ENCODE measurements at places on chromosomes 11 and 22.

- no peak for DNase-seq
These were observed 31.0 kb downstream of the FZD4 start for GRCh38 chr11:86923999-86924766.

DNA sequence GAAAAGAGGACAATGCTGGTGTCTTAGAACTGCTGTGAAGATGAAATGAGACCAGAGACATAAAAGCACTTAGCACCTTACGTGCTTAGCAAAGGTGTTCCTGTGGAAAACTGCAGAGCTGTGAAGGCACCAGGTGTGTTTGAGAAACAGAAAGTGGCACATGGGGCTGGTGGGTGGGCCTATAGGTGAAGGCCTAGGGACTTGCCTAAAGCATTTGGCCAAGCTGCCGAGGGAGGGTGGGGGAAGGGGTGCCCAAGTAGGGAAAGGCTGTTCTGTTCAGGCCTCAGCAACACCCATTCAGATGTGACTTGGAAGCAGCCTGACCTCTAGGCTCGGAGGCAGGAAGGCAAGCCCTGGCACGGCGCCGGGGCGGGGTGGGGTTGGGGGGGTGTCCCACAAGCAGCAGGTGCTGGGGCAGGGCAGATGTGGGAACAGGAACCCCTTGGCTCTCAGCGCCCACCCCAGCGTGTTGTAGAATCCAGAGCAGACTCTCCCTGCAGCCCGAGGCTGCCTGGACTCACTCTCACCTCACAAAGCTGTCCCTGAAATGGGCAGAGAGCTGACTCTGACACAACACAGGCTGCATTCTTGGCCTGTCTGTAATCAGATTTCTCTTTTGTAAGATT lies 366.7 kb upstream of the NARS2 start:
- no peak for DNase-seq

DNA sequence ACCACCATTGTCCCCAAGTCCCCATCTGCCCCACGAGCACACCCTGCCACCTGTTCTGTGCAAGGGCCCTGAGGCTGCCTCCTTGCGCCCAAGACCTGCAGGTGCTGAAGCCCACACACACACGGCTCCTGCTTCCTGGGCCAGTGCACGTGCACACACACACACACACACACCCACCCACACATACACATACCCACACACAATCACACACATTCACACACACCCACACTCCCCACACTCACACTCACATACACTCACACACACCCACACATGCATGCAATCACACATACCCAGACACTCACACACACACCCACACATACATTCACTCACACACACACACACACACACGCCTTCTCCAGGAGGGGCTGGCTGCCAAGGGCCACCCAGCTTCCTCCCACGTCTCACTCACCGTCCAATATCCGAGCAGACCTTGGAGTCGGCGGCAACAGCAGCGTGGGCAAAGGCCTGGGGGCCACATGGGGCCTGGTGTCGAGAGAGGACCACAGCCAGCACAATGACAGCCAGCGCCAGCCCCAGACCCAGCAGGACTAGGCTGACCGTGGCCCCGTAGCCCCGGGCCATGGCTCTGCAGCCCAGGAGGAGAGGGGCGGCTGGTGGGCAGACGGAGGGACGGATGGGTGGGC lies 616 bp downstream of the GGT5 start:
- no peak for DNase-seq

GRCh38 chr11:117017456-117017855 lies 80.8 kb downstream of the SIK3 start:
- no peak for DNase-seq

- no peak for DNase-seq
These were observed 70.9 kb downstream of the ZBTB44 start for GRCh38 chr11:130243816-130244215.

GRCh38 chr11:102666331-102666957 lies 39.1 kb downstream of the MMP27 start:
- DNase-seq, result no peak

DNA sequence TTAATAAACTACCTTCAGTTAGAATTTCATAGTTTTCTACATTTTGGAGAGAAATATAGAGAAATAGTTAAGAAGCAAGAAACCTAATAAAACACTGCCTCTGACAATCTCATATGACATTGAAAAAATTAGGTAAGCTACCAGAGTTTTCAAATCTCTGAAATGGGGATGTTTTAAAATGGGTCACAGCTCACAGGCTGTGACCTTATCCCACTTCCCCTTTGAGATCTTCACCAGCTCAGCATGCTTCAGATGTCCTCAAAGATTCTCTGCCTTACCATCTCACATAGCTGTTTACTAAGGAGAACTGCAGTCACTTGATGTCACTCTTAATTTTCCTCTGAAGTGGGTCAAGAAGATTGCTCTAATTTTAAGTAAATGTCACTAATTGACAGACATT lies 717.8 kb downstream of the JRKL start:
- DNase-seq, result no peak

DNA sequence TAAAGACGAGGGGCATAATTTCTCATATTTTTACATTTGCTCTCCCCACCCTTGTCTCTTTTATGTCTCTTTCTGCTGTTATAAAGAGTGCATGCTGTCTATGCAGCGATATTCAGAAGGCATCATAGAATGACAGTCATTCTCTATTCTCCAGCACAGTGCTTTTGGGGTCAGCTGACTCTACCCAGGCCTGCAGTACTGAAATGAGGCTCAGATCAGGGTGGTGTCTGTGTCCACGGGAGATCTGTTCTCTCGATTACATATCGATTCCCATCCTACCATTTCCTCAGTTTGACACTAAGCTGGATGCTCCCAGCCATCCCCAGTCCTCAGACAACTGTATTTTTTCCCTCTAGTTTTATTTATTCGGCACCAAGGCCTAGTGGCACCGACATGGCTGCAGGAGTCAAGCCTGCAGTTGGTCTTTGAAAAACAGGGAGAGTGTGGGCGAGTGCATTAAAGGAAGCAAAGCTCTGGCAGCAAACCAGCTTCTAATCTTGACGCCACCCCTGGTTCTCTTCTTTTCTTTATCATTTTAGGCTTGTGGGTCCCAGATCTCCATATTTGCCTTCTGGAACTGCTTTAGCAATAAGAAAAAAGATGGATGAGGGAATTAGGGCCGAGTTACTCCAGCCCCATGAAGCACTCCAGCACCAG lies 71.6 kb upstream of the PICALM start:
- DNase-seq, result no peak

DNA sequence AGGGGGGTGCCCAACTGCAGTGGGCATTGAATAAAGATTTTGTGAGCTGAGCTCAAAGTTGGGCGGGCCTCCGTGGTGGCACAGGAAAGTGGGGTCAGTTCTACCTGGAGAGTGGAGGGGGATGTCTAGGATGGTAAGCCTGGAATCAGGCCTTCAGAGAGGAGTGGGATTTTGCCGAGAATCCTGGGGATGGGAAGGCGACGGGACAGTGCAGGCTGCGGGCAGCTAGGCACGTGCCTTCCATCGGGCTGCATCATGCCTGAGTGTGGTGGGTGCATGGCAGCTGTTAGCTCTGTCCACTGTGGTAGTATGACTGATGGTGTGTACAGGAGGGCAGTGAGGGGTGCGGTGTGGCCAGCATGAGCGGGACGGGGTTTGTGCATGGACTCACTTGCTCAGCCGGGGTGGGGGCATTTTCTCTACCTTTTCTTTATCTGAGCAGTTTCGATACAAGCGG lies 3.6 kb downstream of the SHANK3 start:
- no peak for DNase-seq

DNA sequence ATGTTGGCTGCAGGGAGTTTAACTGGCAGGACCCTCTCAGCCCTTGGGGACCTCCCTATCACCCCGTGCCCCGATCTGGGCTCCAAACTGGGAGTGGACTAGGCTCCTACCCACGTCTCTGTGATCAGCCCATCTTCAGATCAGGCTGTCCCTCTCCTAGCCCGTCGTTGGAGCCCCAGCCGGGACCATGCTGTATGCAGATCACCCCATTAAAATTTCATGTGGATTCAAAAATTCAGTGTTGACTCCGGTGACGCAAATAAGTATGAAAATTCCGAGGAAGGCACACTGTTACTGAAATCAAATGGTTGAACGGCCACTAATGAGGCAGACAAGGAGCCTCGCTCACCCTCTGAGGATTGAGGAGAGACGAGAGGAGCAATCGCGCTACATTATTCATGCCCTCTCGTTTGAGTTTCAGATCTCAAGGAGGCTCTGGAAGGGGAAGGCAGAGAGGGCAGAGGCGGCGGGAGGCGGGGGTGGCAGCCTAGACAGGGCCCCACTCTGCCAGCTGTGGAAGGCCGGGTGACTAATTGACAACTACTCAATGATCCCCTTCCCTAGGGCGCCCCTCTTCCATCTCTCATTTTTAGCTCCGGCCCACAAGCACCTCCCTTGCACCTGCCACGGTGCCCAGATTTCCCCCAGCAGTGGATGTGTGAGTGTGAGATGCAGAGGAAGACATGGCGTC lies 255.4 kb downstream of the MIAT start:
- DNase-seq, result no peak

- DNase-seq, result no peak
These were observed 104.3 kb downstream of the TMEM135 start for GRCh38 chr11:87141980-87142514.

DNA sequence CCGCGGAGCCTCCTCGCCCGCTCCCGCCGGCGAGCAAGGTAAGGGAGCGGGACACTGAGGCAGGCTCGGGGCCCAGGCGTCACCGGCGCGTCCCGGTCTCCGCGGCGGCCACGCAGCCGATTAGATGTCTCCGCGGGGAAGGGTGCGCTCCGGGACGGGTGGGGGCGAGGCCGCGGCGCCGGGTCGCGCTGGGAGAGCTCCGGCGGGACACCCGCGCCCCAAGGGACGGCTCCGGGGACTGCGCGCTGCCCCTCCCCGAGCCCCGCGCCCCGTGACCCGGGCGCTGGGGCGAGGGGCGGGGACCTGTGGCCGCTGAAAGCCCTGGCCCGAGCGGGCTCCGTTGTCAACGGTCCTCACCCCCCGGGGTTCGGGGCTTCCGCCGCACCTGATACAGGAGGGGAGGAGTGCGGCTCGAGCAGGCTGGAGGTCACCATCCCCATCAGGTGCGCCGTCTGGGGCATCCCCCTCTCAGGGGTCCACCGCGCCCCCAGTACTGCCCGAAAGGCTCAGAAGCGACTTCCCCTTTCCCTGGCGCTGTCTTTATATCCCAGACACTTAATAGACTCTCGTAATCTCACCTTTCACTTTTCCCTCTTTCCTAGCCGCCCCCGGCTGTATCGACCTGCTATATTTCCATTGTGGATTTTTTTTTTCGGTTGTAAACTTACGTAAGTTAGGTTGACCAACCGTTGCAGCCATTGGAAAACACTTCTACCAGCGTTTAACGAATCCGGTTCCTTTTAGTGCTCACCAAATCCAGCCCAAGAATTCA lies 573 bp downstream of the PPFIA1 start:
- DNase-seq, result peak; percentile 42

- DNase-seq, result no peak
These were observed 55.7 kb downstream of the BCR start for GRCh38 chr22:23236026-23236425.

GRCh38 chr11:83355391-83355790 lies 69.2 kb upstream of the CCDC90B start:
- DNase-seq, result no peak

DNA sequence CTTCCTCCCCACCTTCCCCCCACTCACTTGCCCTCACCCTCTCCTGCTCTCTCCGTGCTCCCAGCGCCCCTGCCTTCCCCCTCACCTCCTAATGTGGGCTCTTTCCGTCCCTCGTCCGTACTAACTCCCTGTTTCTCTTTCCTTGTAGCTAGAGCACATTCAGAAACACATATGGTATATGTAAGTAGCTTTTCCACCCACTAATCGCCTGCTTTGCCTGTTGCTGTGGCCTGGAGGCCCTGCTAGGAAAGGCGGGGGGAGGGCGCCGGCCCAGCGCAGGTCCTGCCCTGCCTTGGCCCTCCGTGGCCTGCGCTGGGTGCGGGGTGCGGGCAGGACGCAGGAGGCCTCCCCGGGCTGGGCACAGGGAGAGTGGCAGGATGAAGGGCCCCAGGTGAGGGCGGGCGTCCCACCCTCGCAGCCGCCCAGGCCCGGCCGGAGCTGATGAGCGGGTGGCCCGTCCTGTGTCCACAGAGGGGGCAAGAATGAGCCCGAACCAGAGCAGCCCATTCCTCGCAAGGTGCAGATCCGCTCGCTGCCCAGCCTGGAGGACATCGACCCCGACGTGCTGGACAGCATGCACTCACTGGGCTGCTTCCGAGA lies 41.7 kb downstream of the MOB2 start:
- DNase-seq, result no peak

- peak; percentile 63 for DNase-seq
These were observed 84.1 kb downstream of the LARGE2 start for GRCh38 chr11:46006418-46007070.

DNA sequence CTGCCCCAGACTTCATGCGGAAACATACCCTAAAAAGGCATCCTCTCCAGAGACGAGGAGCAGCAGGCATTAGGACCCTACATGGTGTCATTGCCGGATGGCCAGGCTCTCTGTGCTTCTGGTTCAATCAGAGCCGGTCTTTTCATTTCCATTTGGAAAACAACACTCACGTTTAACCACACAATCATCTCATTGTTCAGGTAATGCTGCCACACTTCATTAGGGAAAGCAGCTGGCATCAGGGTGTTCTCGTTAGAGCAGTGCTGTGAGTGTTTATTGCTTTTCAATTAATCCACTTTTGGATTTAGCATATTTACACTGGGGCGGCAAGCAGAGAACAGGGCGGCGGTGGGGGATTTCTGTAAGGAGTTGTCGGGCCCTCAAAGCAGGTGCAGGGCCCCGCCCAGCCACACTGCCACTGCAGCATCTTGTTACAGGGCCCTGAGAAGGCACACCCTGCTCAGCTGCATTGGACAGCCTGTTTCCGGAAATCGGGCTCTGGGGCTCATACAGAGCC lies 338.6 kb downstream of the SHANK2 start:
- DNase-seq, result no peak

GRCh38 chr11:106262852-106263251 lies 185.4 kb downstream of the AASDHPPT start:
- DNase-seq, result no peak

DNA sequence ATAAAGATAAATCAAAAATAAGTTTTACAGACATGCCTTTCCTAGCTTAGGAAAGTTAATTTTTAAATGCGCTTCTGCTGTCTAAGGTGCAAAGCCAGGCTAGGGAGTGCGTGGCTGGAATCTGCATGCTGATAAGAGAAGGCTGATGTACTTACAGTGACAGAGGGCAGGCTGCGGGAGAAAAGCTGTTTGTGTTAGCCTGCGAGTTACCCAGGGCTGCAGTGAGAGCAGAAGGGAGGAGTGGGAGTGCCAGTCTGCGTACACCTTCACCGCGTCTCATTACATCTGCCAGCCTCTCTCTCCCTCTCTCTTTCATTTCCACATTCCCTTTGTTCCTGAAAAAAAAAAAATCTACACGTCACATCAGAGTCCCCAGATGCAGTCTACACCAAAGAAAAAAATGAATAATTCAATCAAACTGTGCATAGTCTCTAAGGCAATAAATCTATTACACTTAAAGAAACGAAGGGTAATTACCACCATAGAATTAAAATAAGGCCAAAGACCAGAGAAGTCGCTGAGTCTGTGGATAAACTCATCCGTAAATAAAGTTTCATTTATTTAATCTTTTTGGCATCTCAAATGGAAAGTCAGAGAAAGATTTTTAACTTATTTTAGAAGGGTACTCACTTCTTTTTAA lies 126.4 kb upstream of the C11orf58 start:
- DNase-seq, result no peak

- DNase-seq, result no peak
These were observed 60.8 kb upstream of the ZBED5 start for GRCh38 chr11:10918698-10919097.

Data from CD4-positive, CD25-positive, alpha-beta regulatory T cell (primary cell).